ENCODE measurements at places on chromosomes 12 and 14. TPM values are rescaled to one million over a fixed set of nuclear protein-coding genes. Genes with fewer than 3 reads are reported as not detected.

Gene CD4
- total RNA-seq: 3.5 TPM

Gene TGFB3
- total RNA-seq: 11.0 TPM

Gene RAP1B
- total RNA-seq: 133 TPM

Gene KRT74
- not detected for total RNA-seq

Gene KLRD1
- 3.5 TPM for total RNA-seq

Gene SERPINA1
- total RNA-seq: 10.5 TPM

Gene INHBC
- 0.54 TPM for total RNA-seq

Gene SIX1
- total RNA-seq: 2.2 TPM

Gene BMAL2
- total RNA-seq: 0.63 TPM

Gene SERPINA12
- not detected for total RNA-seq

Gene TUNAR
- total RNA-seq: 0.44 TPM

Gene LHX5
- total RNA-seq: not detected

Gene GPR33
- total RNA-seq: not detected

Gene PTPRB
- total RNA-seq: 32.2 TPM

Gene HOTAIR
- not detected for total RNA-seq

Gene NGB
- total RNA-seq: not detected

Gene ANO4
- 0.27 TPM for total RNA-seq

Gene GRIP1
- total RNA-seq: 21.1 TPM

Gene CLECL1
- not detected for total RNA-seq

Gene EPS8
- 114 TPM for total RNA-seq

All from thyroid gland (tissue), 4 donors.